ENCODE measurements at places on chromosomes 16 and 17.
A peak's percentile ranks its signal among the peaks of the same experiment; 100 is the strongest.

- no peak for DNase-seq
Measured at GRCh38 chr17:65065906-65066305, 9.4 kb upstream of the GNA13 start.

DNA sequence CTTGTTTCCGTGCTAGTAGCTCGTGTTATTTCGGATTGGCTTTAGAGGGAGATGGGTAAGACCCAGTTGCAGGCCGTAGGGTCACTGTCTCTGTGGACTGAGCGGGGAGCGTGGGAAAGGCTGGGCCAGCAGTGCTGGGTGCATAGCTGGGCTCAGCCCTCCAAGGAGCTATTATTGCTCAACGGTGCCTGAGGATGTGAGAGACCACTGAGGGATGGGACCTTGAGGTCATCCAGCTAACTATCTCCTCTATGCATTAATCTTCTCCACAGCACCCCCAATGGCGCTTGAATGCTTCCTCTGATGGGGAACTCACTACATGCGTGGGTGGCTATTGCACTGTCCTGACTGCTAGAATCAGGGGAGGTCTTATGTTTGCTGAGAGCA is 126.1 kb upstream of the FOXF1 start:
- no peak for DNase-seq

- DNase-seq: no peak
Measured at GRCh38 chr16:25270577-25270976, 12.9 kb upstream of the ZKSCAN2 start.

DNA sequence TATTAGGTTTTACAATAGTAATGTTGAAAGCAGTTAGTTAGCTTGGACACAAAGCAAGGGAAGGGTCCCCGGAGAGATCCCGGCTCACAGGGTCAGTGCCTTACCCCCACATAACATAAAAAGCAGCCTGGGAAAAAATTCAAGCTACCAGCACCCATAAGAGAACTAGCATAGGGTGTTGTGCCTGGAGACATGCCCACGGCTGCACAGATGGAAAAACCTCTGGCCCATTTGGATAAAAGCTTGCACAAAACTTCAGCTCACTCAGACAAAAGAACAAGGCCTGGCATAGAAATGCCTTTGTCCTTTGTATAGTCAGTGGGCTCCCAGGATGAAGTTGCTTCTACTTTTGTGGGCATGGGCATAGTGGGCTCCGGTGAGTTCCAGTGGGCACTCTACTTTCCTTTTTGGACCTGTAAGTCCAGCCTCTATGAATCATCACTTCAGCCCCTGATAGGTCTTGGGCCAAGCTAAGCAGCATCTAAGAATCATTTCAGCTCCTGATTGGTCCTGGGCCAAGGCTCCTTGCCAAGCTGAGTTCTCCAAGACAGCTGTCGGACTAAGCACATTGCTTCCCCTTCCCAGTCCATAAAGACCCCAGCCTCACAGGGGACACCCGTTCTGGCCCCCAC is 1.3 kb upstream of the RDM1 start:
- no peak for DNase-seq

DNA sequence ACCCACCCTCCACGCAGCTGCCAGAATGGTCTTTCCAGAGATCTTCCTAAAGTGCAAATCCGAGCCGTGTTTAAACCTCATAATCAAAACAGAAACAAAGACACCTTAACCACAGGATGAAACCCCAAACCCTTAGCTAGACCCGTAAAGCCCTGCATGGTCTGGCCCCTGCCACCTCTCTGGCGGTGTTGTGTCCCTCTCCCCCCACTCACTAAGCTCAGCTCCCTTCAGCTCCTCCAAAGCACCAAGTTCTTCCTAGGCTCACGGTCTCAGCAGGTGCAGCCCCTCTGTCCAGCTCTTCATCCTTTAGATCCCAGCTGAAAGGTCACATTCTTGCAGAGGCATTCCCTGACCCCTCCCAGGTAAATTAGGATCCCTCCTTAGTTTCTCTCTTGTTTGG is 4.4 kb upstream of the NXPH3 start:
- DNase-seq: no peak

DNA sequence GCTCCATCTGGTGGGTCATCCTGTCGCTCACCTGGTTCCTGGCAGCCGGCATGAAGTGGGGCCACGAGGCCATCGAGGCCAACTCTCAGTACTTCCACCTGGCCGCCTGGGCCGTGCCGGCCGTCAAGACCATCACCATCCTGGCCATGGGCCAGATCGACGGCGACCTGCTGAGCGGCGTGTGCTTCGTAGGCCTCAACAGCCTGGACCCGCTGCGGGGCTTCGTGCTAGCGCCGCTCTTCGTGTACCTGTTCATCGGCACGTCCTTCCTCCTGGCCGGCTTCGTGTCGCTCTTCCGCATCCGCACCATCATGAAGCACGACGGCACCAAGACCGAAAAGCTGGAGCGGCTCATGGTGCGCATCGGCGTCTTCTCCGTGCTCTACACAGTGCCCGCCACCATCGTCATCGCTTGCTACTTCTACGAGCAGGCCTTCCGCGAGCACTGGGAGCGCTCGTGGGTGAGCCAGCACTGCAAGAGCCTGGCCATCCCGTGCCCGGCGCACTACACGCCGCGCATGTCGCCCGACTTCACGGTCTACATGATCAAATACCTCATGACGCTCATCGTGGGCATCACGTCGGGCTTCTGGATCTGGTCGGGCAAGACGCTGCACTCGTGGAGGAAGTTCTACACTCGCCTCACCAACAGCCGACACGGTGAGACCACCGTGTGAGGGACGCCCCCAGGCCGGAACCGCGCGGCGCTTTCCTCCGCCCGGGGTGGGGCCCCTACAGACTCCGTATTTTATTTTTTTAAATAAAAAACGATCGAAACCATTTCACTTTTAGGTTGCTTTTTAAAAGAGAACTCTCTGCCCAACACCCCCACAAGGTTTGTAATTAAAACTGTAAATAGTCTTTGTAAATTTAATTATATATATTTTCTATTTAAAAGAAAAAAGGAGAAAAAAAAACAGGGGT is 1.7 kb downstream of the FZD2 start:
- no peak for DNase-seq

DNA sequence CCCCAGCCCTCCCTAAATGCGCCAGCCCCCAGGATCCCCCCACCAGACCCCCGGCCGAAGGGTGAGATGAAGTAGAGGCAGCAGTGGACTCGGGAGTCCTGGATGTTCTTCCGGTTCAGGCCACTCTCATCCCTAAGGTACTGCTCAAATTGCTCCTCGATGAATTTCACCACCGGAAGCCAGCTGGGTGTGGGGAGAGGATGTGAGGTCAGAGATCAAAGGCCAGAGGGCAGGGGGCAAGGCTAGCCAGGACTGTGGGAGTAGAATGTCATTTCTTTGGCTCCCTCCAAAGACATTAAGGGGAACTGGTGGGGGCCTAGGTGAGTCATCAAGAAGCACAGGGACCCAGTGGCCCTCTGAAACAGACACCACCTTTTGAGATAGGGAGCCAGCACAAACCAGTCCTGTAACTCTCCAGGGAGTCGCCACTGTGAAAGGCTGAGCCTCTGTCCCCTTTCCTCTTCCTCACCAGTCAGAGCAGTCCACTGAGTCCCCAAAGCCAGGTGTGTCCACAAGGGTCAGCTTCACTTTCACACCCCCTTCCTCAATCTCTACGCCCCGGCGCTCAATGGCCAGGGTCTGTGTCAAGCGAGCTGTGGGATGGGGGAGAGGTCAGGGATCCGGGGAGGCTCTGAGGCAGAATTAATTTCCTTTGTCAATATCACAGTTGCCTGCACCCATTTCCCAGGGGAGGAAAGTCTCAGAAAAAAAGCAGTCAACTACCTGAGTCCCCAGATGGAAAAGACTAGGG is 895 bp downstream of the SEPTIN1 start:
- DNase-seq: no peak

DNA sequence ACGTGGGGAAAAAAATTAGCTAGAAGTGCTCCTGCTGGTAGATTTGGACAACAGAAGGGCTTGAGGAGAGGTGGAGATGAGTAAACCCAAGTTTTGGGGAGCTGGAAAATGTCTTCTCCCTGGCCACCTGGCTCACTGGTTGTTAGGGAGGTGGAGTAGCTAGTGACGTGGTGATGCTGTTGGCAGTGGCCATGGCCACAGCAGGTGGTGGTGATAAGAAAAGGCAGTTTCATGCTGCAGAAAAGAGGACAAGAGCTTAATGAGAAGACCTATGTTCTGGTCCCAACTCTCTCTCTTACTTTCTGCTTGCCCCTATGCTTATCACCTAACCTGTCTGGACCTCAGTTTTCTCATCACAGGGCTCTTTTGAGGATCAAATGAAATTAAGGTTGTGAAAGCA is 223.5 kb upstream of the N4BP1 start:
- DNase-seq: no peak

DNA sequence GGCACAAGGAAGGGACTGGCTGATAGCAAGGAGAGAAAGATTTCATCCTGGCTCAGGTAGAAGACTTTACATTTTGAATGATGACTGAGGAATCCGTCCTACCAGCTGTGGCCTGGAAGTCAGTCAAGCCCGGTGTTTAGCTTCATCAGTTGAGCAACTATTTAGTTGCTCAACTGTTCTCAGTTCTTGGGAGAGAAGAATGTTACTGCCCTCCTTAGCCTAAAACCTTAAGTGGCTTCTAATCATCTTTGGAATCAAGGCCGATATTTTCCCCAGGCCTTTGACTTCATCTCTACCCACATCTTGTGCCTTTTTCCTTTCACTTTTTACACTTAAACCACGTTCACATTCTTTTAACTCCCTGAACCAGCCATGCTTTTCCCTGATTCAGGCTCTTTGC is 17.3 kb upstream of the RBL2 start:
- DNase-seq: no peak

GRCh38 chr16:21641916-21642315 is 10.5 kb downstream of the IGSF6 start:
- no peak for DNase-seq

- DNase-seq: no peak
Measured at GRCh38 chr17:63150490-63150889, 184.5 kb downstream of the TANC2 start.

GRCh38 chr16:58628845-58629732 is 537 bp downstream of the CNOT1 start:
- no peak for DNase-seq

GRCh38 chr17:76537578-76538280 is at the start of gene CYGB:
Gene CYGB, minus strand, starts transcription at chr17:76537709. Its CDS starts 167 bp downstream, at chr17:76537542.
- peak; percentile 56 for DNase-seq

- no peak for DNase-seq
Measured at GRCh38 chr17:67178555-67178954, 66.4 kb downstream of the HELZ start.

DNA sequence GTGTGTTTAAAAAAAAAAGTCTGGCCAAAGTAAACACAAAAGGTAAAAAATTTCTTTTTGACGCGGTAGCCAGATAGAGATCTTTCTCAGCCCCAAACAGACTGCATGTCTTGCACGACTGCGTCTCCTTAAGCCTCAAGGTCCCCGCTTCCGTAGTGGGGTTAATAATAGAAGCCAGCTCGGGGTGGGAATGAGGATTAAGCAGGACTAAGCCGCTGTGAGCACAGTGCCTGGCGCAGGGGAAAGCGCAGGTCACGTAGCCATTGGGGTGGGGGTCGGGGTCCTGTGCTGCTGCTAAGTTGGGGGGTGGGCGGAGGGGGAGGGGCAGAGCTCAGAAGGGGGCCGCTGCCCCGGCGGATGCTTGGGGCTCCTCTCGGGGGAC is 521 bp downstream of the GGA2 start:
- no peak for DNase-seq

GRCh38 chr17:69192754-69193153 is 35.9 kb downstream of the ABCA10 start:
- DNase-seq: peak; percentile 19

- no peak for DNase-seq
Measured at GRCh38 chr17:36947922-36948716, 635 bp upstream of the AATF start.

- no peak for DNase-seq
Measured at GRCh38 chr17:31693433-31694220, 165.4 kb downstream of the COPRS start.

DNA sequence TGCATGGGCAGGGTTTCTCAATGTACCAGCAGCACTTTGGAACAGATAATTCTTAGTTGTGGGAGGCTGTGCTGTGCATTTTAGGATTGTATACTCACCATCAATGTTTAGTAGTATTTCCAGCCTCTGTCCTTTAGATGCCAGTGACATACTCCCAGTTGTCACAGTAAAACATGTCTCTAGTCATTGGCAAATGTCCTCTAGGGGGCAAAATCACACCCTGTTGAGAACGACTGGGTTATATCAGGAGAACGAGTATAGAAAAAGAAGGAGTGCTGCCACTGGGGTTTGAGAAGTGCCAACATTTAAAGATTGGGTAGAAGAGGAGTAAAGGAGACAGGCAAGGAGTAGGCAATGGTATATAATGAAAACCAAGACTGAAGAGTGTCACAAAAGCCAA is 37.9 kb upstream of the SMIM36 start:
- no peak for DNase-seq

- no peak for DNase-seq
Measured at GRCh38 chr16:19649980-19650379, 68.0 kb downstream of the KNOP1 start.

DNA sequence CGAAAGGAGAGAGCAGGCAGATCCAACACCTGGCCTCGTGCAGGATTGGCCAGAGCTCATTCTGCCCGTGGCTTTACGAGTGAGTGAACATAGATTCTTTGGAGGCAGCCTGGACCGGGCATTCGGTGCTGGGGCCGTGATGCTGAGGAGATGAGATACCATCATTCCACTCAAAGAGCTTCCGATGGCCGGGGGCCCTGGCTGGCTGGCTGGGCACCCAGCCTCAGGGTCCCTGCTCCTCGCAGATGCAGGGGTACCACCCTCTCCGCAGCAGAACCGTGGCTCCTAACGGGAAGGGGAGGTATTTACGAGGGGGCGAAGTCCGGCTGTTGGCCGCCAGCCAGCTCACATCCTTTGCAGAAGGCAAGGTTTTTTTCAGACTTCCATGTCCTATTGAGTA is 66.1 kb upstream of the FOXF1 start:
- DNase-seq: no peak

DNA sequence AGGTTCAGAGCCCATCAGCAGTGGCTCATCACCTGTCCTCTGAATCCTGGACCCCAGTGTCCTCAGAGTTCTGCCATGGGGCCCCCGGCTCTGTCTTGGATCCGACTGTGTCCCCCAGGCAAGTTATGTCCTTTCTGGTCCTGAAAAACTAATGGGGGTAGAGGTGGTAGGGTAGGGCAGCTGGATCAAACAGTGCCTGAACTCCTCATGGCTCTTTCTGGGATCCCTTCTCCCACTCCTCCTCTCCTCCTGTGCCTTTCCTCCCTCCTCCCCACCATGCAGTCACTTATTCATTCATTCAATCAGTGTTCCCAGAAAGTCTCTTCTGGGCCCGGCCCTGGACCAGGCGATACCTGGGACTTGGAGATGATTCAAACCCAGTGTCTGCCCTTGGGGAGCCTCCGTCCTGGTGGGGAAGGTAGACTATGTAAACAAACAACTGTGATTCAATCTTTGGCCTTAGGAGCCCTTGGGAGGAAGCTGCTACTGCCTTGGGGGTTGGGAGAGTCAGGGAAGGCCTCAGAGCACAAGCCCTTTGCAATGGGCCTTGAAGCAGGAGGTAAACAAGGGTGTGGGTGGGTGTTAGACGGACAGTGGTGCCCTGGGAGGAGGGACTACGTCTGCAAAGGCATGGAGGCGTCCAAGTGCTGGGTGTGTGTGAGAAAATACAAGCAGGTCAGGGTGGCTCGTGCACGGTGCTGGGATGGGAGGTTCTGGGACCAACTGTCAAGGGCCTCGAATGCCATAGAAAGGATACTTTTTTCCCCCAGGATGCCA is 6.4 kb upstream of the FAM83G start:
- DNase-seq: no peak

- DNase-seq: no peak
Measured at GRCh38 chr16:76583945-76584344, 306.7 kb downstream of the CNTNAP4 start.

Measured in iPS-NIHi11 (cell line).